Chondrocyte (in vitro differentiated cells): ENCODE measurements at places on chromosomes 12 and 14. TPM values are rescaled to one million over a fixed set of nuclear protein-coding genes. Genes with fewer than 3 reads are reported as not detected.

TAS2R20 gene
- total RNA-seq: 0.49 to 2.6 TPM (median 0.82 TPM) in 3 replicates

AKAP3 gene
- 0.26 to 0.65 TPM (median 0.57 TPM) in 3 replicates for total RNA-seq

CISTR gene
- not detected in 3 replicates for total RNA-seq

KLHL33 gene
- not detected in 3 replicates for total RNA-seq

BEGAIN gene
- total RNA-seq: 5.1 to 6.5 TPM (median 6.5 TPM) in 3 replicates

TC2N gene
- total RNA-seq: 9.1 to 14.4 TPM (median 11.2 TPM) in 3 replicates

PTPRO gene
- 3.0 to 3.9 TPM (median 3.1 TPM) in 3 replicates for total RNA-seq

VWF gene
- total RNA-seq: 0.05 to 0.08 TPM (median 0.07 TPM) in 3 replicates

CACNA1C gene
- 27.0 to 48.5 TPM (median 27.0 TPM) in 3 replicates for total RNA-seq

C14orf180 gene
- not detected in 3 replicates for total RNA-seq

WDHD1 gene
- total RNA-seq: 7.1 to 15.0 TPM (median 7.6 TPM) in 3 replicates

GLTP gene
- total RNA-seq: 38.7 to 40.7 TPM (median 40.5 TPM) in 3 replicates

B4GALNT3 gene
- total RNA-seq: 2.9 to 6.1 TPM (median 3.5 TPM) in 3 replicates

ANKRD33 gene
- not detected in 3 replicates for total RNA-seq

DNA sequence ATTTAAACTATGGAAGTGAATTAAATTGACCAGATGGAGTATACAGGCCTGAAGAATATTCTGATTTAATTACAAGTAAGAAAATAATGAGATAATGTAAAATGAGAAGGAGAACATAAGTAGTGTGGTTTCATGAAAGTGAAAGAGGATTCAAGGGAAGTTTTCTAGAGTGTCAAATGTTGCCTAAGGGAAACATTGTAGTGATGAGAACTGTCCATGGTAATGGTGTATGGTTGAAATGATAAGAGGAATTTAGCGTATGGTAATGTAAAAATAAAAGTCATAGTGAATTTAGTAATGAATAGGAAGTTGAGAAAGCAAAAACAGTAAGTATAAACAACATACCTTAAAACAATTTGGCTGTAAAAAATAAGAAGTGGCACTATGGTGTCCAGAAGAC lies 1954.6 kb upstream of the FLRT2 start:
- H3K4me1 ChIP-seq: no peaks in the 10 kb centered on the region
- H3K27ac ChIP-seq: no peak overlapping the region
- H3K27me3 ChIP-seq: no peaks in the 10 kb centered on the region
- no peak for DNase-seq
- H3K36me3 ChIP-seq: no peaks in the 10 kb centered on the region

GRCh38 chr12:29589286-29589820 lies 91.9 kb upstream of the OVCH1 start:
- no peak overlapping the region for H3K4me3 ChIP-seq
- peaks cover 3% of the 10 kb centered on the region for H3K36me3 ChIP-seq
- no peaks in the 10 kb centered on the region for H3K27me3 ChIP-seq
- no peak overlapping the region for H3K27ac ChIP-seq
- peaks cover 16% of the 10 kb centered on the region for H3K4me1 ChIP-seq
- DNase-seq: no peak

- peak; percentile 88 for DNase-seq
- no peaks in the 10 kb centered on the region for H3K27me3 ChIP-seq
- H3K4me3 ChIP-seq: no peak overlapping the region
- peaks cover 25% of the 10 kb centered on the region for H3K4me1 ChIP-seq
- H3K36me3 ChIP-seq: no peaks in the 10 kb centered on the region
- no peak overlapping the region for H3K27ac ChIP-seq
These were observed 18.2 kb downstream of the VASH1 start for GRCh38 chr14:76779221-76780057.

- no peaks in the 10 kb centered on the region for H3K27me3 ChIP-seq
- H3K4me1 ChIP-seq: no peaks in the 10 kb centered on the region
- H3K4me3 ChIP-seq: no peak overlapping the region
- no peak overlapping the region for H3K27ac ChIP-seq
- no peak for DNase-seq
These were observed 644.9 kb upstream of the FOXG1 start for GRCh38 chr14:28121512-28122297.

GRCh38 chr12:46499901-46500300 lies 127.3 kb upstream of the SLC38A2 start:
- H3K4me1 ChIP-seq: peaks cover 12% of the 10 kb centered on the region
- H3K27me3 ChIP-seq: no peaks in the 10 kb centered on the region
- no peak overlapping the region for H3K27ac ChIP-seq
- H3K4me3 ChIP-seq: no peak overlapping the region
- DNase-seq: no peak
- H3K36me3 ChIP-seq: peaks cover 3% of the 10 kb centered on the region

- H3K4me3 ChIP-seq: no peak overlapping the region
- H3K4me1 ChIP-seq: peaks cover 21% of the 10 kb centered on the region
- H3K36me3 ChIP-seq: peaks cover 19% of the 10 kb centered on the region
- H3K27ac ChIP-seq: no peak overlapping the region
- no peak for DNase-seq
- H3K27me3 ChIP-seq: no peaks in the 10 kb centered on the region
These were observed 7.7 kb downstream of the SNAPC1 start for GRCh38 chr14:61769893-61770292.

DNA sequence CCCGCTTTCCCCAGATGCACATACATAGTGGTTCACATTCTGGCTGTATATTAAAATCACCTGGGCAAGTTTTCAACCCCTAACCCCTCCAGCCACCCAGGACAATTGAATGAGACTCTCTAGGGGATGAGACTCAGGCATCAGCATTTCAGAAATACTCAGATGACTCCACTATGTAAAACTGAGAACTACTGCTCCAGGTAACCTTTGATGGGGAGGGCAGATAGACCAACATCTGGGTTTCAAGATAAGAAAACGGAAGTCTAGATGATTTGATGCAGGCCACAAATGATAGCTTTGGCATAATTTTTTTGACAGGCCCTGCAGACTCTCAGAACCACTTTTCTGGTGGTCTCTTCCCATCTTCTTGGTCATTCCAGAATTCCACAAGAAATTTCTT lies 341.1 kb downstream of the EMP1 start:
- no peak overlapping the region for H3K4me3 ChIP-seq
- peaks cover 17% of the 10 kb centered on the region for H3K27me3 ChIP-seq
- no peaks in the 10 kb centered on the region for H3K4me1 ChIP-seq
- DNase-seq: no peak
- H3K36me3 ChIP-seq: no peaks in the 10 kb centered on the region
- H3K27ac ChIP-seq: no peak overlapping the region

- peak overlapping the region; percentile 53 for H3K4me3 ChIP-seq
- peaks cover 12% of the 10 kb centered on the region for H3K4me1 ChIP-seq
- H3K27me3 ChIP-seq: peaks cover 83% of the 10 kb centered on the region
- no peak overlapping the region for H3K27ac ChIP-seq
These were observed 627 bp downstream of the HOXC8 start for GRCh38 chr12:54009171-54010052.

DNA sequence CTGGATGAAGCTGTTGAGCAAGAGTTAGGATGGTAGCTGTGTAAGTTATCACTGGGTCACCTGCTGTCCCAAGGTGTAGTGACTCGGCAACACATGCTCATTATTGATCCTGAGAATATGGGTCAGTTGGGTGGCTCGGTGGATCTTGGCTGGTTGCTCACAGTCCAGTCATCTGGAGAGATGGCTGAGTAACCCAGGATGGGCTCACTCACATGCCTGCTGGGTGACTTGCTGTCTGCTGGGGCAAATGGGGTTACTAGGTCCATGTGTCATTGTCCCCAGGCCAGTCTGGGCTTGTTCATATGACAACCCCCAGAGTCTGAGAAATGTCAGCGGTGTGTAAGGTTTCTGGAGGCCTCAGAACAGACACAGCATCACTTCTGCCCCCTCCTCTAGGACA lies 69.5 kb downstream of the SLC15A4 start:
- H3K4me1 ChIP-seq: no peaks in the 10 kb centered on the region
- H3K36me3 ChIP-seq: no peaks in the 10 kb centered on the region
- H3K27ac ChIP-seq: no peak overlapping the region

DNA sequence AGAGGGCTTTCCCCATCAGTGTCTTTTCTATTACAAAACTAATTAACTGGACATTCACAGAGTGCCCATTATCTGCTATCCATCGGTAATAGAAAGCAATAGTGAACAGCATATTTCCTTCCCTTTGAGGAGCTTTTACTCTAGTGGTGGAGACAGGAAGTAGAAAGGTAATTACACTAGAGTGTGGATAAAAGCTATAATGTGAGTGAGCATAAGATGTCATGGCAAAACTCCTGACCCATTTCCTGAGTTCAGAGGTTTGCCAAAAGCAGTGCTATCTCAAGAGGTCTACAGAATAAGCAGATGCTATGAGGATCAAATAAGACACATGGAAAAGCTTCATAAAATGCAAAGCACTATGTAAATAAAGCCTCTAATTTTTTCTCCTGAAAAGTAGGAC lies 24.0 kb downstream of the TIMELESS start:
- H3K27ac ChIP-seq: no peak overlapping the region
- no peak overlapping the region for H3K4me3 ChIP-seq
- DNase-seq: no peak
- no peaks in the 10 kb centered on the region for H3K4me1 ChIP-seq
- H3K36me3 ChIP-seq: peaks cover 24% of the 10 kb centered on the region

- no peaks in the 10 kb centered on the region for H3K27me3 ChIP-seq
- H3K4me1 ChIP-seq: peaks cover 44% of the 10 kb centered on the region
- DNase-seq: no peak
- H3K27ac ChIP-seq: no peak overlapping the region
These were observed 77.5 kb downstream of the LIN7A start for GRCh38 chr12:80860206-80860605.

DNA sequence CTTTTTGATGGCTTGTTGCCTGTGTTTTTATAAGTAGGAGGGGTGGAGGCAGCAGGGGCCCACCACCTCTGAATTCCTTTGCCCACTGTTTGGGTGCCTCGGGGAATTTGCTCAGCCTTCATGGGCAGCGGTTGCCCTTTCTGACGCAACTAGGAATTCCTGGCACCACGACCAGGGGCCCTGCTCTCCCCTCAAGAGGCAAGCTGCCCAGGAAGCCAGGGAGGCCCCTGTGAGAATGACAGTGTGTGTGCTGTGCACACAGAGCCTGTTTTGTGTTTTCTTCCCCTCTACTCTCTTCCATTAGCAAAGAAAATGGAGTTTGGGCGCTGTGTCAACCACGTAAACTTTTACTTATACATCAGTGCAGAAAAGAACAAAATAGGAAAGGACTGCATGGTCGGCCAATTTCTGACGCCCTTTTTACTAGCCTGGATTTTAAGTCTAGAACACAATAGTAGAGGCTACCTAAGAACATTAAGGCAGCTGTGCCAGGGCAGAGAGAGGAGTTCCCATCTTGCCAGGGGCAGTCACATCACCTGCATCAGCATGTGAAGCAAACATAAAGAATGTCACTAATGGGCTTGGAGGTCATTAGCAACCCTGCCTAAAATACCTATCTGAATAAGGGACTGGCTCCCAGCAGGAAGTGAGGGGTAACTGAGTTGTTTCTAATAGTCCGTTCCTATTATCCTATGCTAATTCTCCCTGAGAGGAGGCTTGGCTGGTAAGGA lies 17.9 kb upstream of the PTGR2 start:
- no peaks in the 10 kb centered on the region for H3K27me3 ChIP-seq
- peak overlapping the region; percentile 85 for H3K27ac ChIP-seq
- DNase-seq: peak; percentile 88
- no peak overlapping the region for H3K4me3 ChIP-seq
- H3K4me1 ChIP-seq: peaks cover 38% of the 10 kb centered on the region
- no peaks in the 10 kb centered on the region for H3K36me3 ChIP-seq

GRCh38 chr12:58640314-58640713 lies 280.0 kb downstream of the LRIG3 start:
- H3K4me1 ChIP-seq: peaks cover 45% of the 10 kb centered on the region
- no peak overlapping the region for H3K27ac ChIP-seq
- no peak overlapping the region for H3K4me3 ChIP-seq
- H3K27me3 ChIP-seq: no peaks in the 10 kb centered on the region

DNA sequence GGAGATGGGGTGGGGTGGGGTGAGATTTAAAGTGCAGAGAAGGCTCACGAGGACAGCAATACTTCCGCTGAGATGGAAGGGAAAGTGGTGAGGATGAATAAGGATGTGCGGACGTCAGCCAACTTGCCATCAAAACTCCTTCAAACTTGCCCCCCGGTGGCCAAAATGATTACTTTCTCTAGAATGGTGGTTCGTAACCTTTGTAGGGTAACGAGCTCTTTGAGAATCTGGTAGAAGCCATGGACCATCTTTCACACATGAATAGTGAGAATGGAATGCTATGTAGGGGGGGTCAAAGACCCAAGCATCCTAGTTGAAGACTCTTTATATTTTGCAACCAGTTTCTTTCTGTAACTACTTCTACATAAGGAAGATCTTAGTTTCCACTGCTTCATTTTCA lies 245.9 kb upstream of the DDHD1 start:
- H3K27me3 ChIP-seq: no peaks in the 10 kb centered on the region
- H3K4me3 ChIP-seq: no peak overlapping the region
- no peak overlapping the region for H3K27ac ChIP-seq
- no peak for DNase-seq
- H3K4me1 ChIP-seq: peaks cover 9% of the 10 kb centered on the region

DNA sequence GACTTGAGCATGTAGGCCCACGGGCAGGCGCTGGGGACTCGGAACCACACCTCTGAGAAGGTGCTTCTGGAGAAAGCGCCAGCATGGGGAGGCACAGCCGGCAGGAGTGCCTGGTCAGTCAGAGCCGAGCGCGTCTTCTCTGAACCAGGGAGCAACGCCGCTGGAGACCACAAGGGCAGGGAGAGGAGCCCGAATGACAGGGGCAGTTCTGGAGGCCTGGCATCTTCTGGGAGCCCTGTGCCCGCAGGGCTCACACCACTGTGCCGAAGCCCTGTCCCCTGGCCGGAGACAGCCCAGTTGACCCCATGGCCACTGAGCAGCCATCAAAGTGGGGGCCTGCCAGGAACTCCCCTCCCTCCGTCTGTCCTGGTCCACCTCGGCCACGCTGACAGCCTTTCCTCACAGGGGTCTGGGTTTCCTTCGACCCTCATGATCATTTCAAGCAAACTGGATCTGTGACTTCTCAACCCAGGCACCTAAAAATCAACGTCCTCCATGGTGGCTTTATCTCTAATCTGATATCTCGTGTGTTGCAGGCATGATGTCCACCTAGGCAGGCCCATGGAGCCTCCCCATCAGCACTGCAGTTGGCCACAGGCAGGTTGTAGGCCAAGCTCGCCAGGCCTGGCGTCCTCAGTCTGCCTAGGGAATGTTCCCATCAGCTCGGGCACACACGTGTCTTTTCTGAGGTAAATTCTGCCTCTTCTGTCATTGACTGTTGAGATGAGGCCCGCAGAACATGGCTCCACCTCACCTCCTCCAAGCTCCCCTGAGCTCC lies 299.3 kb upstream of the RTL1 start:
- peak; percentile 72 for DNase-seq
- H3K4me3 ChIP-seq: no peak overlapping the region
- H3K4me1 ChIP-seq: no peaks in the 10 kb centered on the region
- H3K27ac ChIP-seq: no peak overlapping the region
- peaks cover 1% of the 10 kb centered on the region for H3K27me3 ChIP-seq

DNA sequence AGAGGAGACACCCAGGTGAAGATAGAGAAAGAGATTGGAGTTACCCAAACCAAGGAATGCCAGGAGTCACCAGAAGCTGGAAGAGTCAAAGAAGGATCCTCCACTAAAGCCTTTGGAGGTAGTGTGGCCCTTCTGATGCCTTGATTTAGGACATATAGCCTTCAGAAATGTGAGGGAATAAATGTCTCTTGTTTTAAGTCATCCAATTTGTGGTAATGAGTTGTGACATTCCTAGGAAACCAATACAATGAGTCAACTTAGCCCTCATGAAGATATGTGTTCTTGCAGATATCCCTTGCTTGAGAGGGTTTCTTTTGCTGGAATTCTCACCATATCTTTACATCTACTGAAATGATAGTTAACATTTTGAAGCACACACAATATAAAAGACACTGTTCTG lies 58.8 kb downstream of the CCER1 start:
- H3K36me3 ChIP-seq: no peaks in the 10 kb centered on the region
- H3K4me1 ChIP-seq: peaks cover 15% of the 10 kb centered on the region
- DNase-seq: no peak
